ENCODE measurements at places on chromosomes 16 and 17. TPM values are rescaled to one million over a fixed set of nuclear protein-coding genes. Genes with fewer than 3 reads are reported as not detected.

- peak; percentile 77 for DNase-seq
Observed at GRCh38 chr17:68435876-68436842, 21.1 kb downstream of the WIPI1 start.

DNA sequence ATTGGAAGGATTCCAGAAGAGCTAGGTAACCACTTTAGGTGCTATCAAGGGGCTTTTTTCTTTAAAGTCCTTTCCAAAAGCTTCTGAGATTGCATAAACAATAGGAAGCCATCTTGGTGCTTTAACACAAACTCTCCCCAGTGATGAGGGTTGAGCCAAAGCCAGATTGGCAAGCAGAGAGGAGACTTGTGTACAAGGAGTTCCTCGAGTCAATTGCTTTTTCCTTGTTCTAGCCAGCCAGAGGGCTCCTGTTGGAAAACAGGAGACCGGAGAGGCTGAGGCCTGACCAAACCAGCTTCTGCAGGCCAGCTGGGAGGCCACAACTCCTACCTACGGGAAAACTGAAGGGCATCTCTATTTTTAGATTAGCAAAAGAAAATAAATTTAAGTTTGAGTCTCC, 46.5 kb downstream of the MAPT start:
- no peak for DNase-seq

DNA sequence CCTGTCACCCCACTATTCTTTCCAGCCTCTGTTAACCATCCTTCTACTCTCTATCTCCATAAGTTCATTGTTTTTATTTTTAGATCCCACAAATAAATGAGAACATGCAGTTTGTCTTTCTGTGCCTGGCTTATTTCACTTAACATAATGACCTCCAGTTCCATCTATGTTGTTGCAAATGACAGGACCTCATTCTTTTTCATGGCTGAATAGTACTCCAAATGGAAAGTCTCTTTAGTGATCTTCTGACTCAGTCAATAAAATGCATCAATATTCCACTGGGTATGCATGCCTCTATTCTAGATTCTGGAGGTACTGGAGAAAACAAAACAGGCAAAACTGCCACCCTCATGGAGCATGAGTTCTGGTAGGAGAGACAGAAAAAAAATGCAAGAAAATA, 459.0 kb downstream of the XYLT1 start:
- DNase-seq = no peak

- no peak for DNase-seq
Observed at GRCh38 chr16:76668207-76668725, 391.1 kb downstream of the CNTNAP4 start.

DNA sequence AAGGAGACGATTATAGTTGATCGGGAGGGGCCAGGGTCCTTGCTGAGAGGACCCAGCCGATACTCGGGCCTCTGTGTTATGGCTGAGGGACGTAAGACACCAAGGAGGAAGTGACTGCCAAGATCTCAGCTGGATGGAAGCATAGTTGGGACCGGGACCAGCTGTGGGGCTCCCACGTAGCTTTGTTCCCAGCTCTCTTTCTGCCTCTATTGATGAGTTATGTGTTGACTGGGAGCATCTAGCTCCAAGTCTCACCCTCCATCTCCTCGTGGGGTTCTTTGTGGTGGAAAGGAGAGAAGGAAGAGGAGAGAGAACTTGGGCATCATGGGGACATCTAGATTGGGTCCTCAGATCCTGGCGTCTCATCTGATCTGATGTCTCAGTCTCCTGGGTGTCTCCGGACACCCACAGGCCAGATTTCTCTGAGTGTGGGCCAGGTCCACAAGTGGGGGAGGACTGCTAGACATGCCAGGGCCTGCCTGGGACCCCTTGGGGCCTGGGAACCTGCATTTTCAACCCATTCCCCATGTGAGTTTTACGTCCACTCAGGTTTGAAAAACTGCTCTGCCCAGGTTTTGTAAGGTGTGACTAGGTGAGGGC, 1.0 kb downstream of the MGRN1 start:
- no peak for DNase-seq

The GAST gene
- total RNA-seq = not detected

The ARHGAP44 gene
- not detected for total RNA-seq
